ENCODE measurements at places on chromosomes 6 and 20. TPM values are rescaled to one million over a fixed set of nuclear protein-coding genes. Genes with fewer than 3 reads are reported as not detected.
A peak's percentile ranks its signal among the peaks of the same experiment; 100 is the strongest.

GRCh38 chr20:10618611-10619245 lies 55.1 kb downstream of the JAG1 start:
- no peak for DNase-seq

DNA sequence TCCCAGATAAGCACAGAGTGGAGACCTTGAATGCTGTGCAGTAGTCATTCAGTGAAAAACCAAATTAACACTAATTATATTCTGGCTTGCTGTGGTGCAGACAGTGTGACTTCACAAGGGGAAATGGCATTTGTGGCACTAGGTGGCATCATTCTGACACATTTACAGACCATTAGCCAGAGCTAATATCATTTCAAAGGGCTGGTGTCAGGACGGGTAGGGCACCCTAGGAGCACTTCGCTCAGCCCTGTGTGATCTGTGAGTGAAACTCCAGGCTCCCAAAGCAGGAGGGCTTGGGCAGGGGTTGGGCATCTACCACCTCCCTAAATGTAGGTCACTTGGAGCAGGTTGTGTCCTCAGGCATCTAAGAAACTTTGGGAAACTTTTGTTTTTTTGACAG lies 555.8 kb downstream of the PKHD1 start:
- DNase-seq, result no peak

DNA sequence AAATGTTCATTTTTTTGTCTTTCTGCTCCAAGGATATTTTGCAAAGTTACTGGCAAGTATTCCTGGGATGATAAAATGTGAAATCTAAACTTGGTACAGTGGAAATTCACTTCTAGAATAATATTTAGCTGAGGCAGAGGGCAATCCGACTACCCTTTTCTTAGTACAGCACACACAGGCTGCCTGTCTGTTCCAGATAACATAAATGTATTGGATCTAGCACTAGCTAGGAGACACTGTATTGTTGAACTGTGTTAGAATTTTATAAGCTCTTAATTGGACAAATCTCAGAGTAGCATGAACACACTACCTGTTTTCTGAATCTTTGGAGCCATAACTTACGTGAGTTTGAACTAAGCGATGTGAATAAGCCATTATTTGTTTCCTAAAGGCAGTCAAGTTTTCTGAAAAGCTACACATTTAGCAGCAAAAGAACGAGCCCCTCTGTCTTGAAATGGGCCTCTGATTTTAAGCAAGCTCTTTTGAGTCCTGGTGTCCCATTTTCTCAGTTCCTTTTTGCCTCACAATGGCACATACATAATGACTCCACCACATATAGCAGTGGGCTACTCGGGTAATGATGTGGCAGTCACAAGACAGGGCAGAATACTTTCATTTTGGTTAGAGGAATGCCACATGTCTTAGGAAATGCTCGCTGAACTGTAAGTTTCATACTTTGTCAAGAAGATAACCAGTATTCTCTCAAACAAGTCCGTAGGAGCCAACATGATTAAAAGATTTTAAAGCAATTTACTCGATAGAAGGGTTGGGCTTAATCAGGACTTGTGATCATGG lies 116.5 kb upstream of the ESR1 start:
- DNase-seq, result peak; percentile 40

DNA sequence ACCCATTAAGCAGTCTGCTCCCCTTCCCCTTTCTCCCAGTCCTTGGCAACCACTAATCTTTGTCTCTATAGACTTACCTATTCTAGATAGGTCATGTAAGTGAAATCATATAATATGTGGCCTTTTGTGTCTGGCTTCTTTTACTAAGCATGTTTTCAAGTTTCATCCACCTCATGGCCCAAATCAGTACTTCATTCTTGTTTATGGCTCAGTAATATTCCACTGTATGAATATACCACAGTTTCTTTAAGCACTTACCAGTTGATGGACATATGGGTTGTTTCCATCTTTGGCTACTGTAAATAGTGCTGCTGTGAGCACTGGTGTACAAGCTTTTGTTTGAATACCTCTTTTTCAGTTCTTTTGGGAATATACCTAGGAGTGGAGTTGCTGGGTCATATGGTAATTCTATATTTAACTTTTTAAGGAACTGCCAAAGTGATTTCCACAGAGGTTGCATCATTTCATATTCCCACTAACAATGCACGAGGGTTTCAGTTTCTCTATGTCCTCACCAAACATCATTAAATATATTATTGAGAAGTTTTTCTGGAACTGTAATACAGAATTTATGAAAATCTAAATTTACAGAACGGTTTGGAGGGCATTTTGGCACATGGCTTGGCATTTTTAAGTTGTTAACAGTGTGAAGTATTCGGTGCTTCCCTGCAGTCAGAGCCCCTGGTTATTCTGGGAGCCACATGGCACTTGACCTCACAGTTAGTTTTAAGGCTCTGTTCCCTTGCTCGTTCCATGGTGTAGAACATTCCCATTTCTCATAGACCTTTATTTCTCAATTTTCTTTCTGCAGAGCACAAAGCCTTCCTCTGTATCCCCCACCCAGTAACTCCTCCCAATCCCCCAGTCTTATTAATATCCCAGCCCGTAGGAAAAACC lies 27.0 kb upstream of the DTNBP1 start:
- DNase-seq, result no peak

DNA sequence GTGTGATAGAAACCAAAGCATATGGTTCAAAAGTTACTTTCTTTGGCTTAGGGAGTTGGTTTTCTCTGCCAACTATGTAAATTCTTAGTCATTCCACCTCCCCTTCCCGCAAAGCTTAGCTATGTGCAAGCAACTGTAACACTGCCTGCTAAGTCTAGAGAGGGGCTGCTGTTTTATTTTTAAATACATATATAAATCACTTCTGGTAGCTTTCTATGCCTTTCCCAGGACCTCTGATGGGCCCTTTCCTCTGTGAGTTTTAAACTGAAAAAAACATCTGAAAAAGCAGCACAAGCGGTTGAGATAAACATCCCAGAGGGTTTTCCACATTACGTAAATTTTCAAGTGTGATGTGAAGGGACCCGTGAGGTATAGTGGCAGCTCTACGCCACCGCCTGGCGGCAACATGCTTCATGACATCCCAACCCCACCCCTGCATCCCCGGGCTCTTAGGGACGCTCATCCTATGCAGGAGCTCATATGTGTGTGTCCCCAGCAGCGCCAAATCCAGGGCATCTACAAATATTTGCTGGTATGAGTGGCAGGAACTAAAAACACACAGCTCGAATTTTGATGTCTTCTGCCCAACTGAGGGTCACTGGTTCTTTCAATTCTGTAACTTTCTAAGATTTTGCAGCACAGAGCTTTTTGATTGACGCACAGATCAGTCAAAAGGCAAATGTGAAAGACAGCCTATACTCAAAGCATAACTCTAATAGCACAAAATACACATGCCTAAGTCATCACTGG lies 12.7 kb downstream of the SAYSD1 start:
- no peak for DNase-seq

DTNBP1 gene
- total RNA-seq, result 10.2 TPM

TSHZ2 gene
- total RNA-seq, result 1.3 TPM

DNA sequence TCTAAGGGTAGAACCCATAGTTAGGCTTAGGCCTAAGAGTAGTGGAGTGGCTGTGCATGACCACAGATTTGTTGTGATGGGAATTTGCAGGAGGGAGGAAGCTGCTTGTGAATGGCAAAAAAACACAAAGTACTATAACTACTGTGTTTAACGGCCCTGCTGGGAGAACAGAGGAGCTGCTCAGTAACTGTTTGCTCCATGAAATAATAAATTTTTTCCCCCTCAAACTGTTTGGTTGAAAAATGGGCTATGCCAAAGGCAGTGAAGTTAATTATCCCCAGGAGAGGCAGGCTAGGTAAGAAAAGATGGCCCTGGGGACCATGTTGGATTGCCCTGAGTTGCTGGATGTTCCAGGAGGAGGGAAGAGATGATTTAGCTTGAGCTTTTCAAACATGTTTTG lies 256.5 kb upstream of the PRND start:
- DNase-seq, result no peak

DNA sequence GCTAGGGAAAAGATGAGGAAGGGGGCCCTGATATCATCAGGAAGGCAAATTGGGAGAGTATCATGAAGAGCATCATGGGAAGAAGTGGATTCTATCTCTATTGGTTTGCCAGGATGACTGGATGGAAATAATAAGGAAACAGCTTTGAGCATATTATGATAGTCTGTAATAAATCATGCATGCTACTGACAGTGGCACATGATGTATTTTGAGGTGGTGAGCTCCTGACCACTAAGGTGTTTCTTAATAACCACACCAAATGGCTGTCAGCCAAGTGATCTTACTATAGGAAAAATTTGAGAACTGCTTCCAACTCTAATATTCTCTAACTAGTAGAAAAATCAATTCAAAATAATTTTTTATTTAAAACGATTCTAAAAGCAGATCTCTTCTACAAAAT lies 548.4 kb upstream of the JAG1 start:
- DNase-seq, result no peak

- DNase-seq, result peak; percentile 51
Measured at GRCh38 chr6:17905611-17906592, 81.5 kb downstream of the KIF13A start.

TFAP2C gene
- total RNA-seq, result 16.3 TPM

OR2B6 gene
- total RNA-seq, result not detected

SF3B5 gene
- 165 TPM for total RNA-seq

DNA sequence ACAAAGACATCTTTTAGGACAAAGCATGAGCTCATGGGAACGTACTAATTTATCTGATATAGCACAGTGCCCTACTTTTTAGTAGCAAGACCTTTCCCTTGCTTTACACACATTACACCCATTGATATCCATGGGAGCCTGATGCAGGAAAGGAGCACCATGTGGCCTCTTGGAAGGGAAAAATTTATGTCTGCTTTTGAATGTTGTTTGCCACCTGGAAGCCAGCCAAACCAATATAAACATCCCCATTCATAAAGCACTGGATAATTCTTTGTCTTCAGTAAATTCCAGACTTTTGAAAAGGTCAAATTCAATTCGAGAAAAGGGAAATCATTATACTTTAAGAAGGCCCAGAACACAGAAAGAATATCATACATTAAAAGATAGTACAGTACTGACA lies 152.3 kb upstream of the BEND6 start:
- DNase-seq, result peak; percentile 21

OSTM1 gene
- 26.3 TPM for total RNA-seq

- DNase-seq, result no peak
Measured at GRCh38 chr20:37920679-37921322, 17.9 kb downstream of the VSTM2L start.

IFT52 gene
- 22.9 TPM for total RNA-seq

DNA sequence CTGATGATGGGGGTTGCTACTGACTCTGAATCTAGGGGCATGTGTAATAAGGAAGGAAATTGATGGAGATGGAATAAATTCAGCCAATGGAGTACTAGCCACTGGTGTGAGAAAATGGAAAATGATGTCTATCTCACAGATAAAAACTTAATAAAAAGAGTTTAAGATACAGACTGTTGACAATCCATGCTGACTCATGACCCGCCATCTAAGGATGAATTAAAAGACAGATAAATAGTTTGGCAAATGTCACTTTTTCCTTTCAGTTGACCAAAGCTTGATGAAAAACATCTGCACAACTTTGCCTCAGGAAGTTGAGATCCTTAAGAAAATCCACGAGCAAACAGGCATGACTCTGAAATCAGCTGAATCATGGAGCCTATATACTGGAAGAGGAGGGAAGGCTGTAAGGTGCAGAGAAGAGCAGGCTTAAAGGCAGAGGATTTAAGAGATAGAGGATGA lies 82.6 kb upstream of the BMP5 start:
- no peak for DNase-seq

- peak; percentile 10 for DNase-seq
Measured at GRCh38 chr6:80133020-80133419, 26.5 kb downstream of the BCKDHB start.

METTL24 gene
- not detected for total RNA-seq

DNA sequence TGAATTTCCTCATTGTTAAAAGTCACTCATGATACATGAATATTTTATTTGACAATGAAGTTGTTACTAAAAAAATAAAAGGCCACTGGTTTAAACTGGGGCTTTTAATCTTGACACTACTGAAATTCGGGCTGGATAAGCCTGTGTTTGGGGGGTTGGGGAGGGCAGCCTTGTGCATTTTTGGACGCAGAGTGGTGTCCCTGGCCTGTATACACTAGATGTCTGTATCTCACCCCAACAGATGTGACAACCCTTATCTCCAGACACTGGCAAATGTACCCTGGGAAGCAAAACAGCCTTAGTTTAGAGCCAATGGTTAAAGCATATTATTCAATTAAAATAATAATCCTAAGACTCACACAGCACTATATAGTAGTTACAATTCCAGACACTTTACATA lies 24.8 kb downstream of the MAN1A1 start:
- no peak for DNase-seq

GDAP1L1 gene
- not detected for total RNA-seq

- no peak for DNase-seq
Measured at GRCh38 chr6:71011871-71012371, 55.1 kb upstream of the B3GAT2 start.

DNA sequence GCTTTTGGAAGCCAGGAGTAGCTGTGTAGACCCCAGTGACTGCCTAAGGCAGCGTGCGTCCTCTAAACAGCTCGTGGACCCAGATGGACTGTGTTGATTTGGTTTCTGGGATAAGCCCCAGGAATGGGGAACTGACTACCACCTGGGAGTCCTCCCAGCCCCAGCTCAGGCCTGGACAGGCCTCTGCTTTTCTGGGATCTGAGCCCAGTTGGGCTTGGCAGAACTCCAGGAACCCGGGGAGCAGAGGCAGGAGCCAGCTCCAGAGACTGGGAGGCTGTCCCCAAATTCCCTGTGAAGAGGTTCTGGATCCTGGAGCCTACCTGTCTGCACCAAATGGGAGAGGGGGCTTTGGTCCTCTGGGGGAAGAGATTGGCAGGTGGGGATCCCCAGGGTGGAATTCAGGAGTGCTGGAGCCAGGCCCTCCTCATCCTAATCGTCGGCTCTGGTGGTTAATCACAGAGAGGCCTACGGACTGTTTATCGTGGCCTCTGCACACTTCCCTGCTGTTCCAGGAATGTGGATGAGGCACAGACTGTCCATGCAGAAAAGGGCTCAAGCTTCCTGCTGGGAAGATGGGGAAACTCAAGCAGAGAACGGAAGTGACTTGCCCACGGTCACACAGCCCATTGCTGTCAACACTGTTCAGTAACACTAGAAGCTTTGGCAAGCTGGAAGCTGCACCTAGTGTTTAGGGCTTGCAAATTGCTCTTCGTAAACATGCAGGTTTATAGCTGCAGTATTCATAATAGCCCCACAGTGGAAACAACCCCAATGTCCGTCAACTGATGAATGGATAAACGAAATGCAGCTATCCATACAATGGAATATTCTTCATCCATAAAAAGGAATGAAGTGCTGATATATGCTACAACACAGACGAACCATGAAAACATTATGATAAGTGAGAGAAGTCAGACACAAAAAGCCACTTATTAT lies 100.6 kb downstream of the KCNB1 start:
- DNase-seq, result peak; percentile 83

DNA sequence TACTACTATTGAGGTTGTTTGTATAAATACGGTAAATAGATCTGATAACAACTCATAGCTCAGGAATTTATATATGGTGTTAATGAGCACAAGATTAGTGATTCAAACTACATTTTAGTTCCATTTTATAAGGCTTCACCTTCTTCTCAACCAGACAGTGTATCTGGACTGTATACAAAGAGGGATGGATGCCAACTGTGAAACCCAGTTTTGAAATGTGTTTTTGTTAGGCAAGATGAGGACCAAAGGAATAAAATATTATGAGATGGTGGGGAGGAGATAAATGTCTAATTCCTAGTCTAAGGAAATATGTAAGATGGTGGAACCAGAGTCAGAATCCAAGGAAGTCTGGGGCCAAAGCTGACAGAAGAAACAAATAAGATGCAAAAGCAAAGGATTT lies 329.0 kb downstream of the GRIK2 start:
- DNase-seq, result no peak

SGK1 gene
- 85.2 TPM for total RNA-seq
